ENCODE measurements at places on chromosomes 6 and 20. TPM values are rescaled to one million over a fixed set of nuclear protein-coding genes. Genes with fewer than 3 reads are reported as not detected.

The PSORS1C1 gene
- 6.2 TPM for total RNA-seq

The SGK2 gene
- total RNA-seq = 7.0 TPM

The NUDT3 gene
- total RNA-seq = 7.6 TPM

The SIM1 gene
- not detected for total RNA-seq

The FAM209B gene
- 0.28 TPM for total RNA-seq

The ADTRP gene
- total RNA-seq = 0.29 TPM

The UBE2C gene
- total RNA-seq = 230 TPM

The HMGA1 gene
- 525 TPM for total RNA-seq

The TDRD6 gene
- total RNA-seq = not detected

The GABBR1 gene
- 2.4 TPM for total RNA-seq

The EFCAB8 gene
- not detected for total RNA-seq

The ERMARD gene
- 6.4 TPM for total RNA-seq

The PBOV1 gene
- total RNA-seq = not detected

The IL17F gene
- total RNA-seq = not detected

Measured in A549 treated with dexamethasone at 1 μM for 4 hours (cell line).